Suprapubic skin (tissue), 4 donors: ENCODE measurements at places on chromosomes 16 and 17. TPM values are rescaled to one million over a fixed set of nuclear protein-coding genes. Genes with fewer than 3 reads are reported as not detected.

DNA sequence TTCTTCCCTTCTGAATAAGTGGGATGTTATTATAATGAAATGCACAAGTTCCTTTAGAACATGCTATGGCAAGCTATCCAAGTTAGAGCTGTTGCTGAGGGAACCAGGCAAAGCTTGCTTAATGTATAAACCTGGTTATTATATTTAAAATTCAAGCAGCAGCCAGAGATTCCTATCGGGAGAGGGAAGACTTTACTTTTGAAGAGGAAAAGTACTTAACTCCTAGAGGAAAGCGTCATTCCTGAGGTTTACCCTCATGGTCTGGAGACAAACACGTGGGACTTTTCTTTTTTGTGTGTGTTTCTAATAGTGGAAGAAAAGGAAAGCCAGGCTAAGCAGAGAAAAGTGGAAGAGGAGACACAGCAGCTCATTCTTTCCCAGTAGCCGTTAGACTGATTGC is 39.9 kb upstream of the MYH10 start:
- no peak for DNase-seq

GRCh38 chr17:48760411-48760810 is 31.9 kb upstream of the HOXB13 start:
- no peak for DNase-seq

Gene EPX
- not detected for total RNA-seq

Gene ZNF688
- 9.9 TPM for total RNA-seq

Gene CTF1
- total RNA-seq: 1.3 TPM

DNA sequence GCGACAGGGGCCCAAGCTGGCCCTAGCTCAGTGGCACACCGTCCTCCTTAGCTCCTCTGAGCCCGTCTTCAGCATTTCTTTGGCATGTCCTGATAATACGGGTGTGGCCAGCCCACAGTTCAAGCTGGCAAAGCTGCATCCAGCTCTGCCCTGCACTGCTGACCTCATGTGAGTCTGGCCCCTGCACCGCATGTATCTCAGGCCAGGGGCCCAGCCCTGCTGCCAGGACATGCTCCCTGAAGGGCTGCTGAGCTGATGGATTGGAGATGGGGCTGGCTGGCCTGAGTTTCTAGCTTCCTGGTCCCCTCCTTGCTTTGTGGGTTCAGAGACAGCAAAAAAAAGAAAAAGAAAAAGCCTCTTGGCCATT is 2.4 kb downstream of the DOC2B start:
- DNase-seq: no peak

Gene CACNG1
- not detected for total RNA-seq

GRCh38 chr17:10200016-10200415 is 1.6 kb upstream of the GAS7 start:
- no peak for DNase-seq

DNA sequence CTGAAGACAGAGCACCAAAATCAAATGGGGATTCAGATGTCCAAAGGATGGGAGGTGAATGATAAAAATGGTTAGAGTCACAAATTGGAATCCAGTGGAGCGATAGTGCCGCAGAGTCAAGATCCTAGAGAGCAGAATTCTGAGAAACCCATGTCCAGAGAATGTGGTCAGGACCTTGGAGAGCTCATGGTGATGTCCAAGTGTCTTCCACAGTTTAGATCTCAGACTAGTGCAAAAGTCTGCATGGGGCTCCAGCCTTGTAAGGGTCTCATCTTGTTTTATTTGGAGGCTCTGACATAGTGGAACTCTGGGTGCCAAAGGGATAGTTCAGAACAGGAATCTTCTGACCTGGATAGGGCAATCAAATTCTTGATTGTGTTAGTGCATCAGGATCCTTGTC is 245.9 kb upstream of the HSBP1 start:
- no peak for DNase-seq

GRCh38 chr17:59814685-59815084 is 78.1 kb downstream of the TUBD1 start:
- DNase-seq: no peak

- DNase-seq: no peak
These were observed 10.1 kb downstream of the UBFD1 start for GRCh38 chr16:23567602-23568001.

GRCh38 chr16:17246268-17246885 is 224.4 kb downstream of the XYLT1 start:
- DNase-seq: no peak

Gene DNASE1L2
- 72.6 TPM for total RNA-seq

DNA sequence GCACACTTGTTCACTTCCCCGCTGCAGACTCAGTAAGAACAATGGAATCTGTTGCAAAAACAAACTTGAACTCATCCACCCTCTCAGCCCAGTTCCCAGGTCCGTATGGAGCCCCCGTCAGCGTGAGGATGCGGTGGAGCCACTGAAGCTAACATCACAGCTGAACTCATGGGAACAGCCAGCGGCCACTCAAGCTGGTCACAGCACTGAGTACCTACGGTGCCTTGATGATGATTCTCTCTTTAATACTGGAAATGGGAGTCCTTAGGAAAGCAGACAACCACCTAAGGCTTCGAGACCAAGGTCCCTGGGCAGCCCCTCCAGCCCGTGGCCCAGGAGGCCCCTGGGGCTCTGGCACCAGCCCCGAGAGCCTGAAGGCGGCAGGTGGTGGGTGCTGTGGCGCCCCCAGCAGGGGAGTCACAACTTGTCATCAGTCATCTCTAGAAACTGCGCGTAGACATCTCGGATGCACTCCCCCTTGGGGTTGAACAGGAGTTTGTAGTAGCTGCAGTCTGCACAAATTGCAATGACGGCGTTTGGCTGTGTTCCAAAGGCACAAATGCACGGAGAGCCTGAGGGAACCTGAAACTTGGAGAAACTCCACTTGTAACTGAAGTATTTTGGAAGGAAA is 31.0 kb upstream of the RHOT1 start:
- no peak for DNase-seq

Gene KRT36
- total RNA-seq: 3.9 TPM

Gene RND2
- 2.0 TPM for total RNA-seq

Gene ABCC3
- 34.2 TPM for total RNA-seq

DNA sequence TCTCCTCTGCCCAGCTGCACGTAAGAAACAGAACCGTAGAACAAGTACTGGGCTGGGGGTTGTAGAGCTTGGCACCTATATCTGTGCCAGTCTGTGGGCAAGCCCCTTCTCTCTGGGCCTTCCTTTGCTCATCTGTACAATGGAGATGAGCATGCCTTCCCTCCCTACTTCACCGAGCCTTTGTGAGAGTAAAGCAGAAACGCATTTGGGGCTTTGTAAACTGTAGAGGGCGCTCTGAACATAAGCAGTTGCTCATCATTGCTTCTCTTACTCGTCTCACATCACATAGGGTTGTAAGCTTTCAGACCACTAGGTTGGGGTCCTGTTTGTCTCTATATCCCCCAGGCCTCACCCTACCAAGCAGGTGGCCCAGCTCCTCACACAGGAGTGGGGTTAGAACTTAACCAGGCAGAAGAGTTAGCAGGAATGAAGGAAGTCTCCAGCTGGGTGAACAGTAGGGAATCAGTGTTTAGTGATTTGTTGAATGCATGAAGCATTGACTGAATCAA is 15.1 kb downstream of the SAMD14 start:
- DNase-seq: no peak

Gene TEKT5
- 0.64 TPM for total RNA-seq

Gene GPRC5C
- 98.7 TPM for total RNA-seq

DNA sequence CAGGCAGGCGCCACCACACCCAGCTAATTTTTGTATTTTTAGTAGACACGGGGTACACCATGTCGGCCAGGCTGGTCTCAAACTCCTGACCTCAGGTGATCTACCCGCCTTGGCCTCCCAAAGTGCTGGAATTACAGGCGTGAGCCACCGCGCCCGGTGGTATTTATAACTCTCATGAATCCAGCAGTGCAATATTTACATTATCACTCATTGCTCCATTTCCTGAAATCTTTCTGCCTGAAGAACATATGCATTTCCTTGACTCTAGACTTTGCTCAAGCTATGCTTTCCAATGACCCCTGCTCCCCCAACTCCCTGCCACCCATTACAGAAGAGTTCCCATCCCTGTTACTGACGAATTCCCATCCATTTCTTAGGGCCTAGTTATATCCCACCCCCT is 19.7 kb upstream of the NDUFAB1 start:
- DNase-seq: no peak

Gene RARA
- 19.4 TPM for total RNA-seq

DNA sequence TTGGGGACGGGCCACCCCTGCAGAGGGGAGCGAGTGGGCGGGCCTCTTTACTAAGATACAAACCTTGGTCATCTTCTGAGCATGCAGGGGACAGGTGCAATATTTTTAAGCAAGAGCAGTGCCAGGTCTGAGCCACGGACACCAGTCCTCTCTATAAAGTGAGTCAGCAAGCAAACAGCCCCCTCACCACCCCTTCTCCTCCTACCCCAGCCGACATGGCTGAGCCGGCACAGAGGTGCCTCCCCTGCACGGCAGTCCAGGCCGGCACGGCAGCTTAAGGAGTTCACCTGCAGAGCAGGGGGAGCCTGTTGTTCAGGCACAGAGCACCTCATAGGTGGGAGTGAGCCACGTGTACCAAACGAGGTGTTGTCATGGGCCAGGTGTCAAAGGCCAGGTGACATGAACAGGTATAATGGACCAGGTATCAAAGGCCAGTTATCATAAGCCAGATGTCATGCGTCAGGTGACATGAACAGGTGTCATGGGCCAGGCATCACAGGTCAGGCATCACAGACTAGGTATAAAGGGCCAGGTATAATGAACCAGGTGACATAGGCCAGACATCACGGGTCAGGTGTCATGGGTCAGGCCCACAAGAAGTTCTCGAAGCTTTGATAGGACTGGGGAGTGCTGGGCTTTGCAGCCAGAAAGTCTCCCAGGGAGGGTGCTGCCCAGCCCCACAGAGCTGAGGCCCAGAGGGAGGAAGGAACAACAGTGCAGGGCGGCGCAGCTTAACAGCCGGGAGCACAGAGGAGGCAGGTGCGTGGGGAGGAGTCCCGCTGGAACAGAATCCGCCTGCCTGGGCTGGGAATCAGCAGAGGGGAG is 42.6 kb upstream of the ZNF469 start:
- no peak for DNase-seq

DNA sequence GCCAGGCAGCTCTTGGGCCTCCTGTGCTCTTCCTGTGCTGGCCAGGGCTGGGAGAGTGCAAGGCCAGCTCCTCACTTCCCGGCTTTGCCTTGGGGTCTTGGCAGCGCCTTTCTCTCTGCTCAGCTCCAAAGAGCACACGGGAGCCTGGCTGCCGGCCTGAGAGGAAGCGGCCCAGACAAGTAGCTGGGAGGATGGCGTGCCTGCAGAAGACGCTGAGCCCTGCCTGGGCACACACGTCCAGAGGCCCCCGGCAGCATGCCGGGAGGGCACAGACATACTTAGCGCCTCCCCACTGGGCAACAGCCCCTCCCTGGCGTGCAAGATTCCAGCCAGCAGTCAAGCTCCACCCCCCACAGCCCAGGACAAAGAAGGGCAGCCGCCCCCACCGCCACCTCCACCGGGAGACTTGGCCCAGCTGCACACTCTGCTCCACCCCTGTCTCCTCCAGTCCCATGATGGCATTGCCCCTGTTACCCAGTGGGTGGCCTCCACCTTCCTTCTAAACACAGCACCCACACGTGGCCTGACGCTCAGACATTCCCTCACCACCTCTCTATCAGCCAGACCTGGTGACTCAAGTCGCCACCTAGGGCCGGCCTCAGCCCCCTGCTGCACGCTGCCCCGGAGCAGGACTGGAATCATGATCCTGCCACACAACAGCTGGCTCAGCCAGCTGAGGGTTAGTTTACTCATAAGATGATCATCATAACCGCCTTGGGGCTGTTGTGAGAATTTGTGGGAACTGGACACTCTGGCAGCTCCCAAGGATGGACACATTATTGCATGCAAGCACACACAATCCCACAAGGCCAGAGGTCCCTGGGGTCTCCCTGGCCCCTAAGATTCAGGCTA is 12.4 kb downstream of the SGCA start:
- no peak for DNase-seq

DNA sequence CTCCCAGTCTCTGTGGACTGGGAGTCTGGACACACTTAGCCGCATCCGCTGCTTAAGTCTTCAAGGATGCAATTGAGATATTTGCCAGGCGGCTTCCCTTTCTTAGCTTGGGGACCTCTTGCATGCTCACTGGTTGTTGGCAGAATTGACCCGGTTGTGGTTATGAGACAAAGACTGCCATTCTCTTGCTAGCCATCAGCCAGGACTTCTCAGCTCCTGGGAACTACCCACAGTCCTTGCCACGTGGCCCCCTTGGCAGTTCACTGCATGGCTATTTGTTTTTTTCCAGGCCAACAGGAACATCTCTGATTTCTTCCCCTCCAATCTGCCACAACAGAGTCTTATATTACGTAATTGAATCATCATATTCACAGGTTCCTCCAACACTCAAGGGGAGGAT is 25.5 kb downstream of the CACNG4 start:
- DNase-seq: no peak

- DNase-seq: no peak
These were observed 33.8 kb downstream of the PCTP start for GRCh38 chr17:55784666-55785065.

- no peak for DNase-seq
These were observed 11.0 kb upstream of the RBFOX1 start for GRCh38 chr16:7321661-7322060.

- DNase-seq: no peak
These were observed 50.6 kb downstream of the SPECC1 start for GRCh38 chr17:20059728-20060188.

DNA sequence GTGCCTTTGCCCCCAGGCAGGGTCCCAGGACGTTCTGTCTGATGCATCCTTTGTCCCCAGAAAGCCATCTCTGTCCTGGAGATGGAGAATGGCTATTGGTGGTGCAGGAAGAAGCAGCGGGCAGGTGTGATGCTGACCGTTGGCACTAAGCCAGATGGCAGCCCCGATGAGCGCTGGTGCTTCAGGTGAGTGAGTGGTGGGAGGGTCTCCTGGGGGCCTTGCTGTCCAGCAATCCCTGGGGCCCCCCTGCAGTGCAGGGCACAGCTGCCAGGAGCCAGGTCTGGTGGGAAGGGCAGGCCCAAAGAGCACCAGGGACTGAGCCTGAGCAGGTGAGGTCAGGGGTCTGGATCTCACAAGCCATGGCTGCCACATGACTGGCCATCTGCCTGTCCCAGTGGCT is 18.1 kb downstream of the TRPV2 start:
- no peak for DNase-seq

DNA sequence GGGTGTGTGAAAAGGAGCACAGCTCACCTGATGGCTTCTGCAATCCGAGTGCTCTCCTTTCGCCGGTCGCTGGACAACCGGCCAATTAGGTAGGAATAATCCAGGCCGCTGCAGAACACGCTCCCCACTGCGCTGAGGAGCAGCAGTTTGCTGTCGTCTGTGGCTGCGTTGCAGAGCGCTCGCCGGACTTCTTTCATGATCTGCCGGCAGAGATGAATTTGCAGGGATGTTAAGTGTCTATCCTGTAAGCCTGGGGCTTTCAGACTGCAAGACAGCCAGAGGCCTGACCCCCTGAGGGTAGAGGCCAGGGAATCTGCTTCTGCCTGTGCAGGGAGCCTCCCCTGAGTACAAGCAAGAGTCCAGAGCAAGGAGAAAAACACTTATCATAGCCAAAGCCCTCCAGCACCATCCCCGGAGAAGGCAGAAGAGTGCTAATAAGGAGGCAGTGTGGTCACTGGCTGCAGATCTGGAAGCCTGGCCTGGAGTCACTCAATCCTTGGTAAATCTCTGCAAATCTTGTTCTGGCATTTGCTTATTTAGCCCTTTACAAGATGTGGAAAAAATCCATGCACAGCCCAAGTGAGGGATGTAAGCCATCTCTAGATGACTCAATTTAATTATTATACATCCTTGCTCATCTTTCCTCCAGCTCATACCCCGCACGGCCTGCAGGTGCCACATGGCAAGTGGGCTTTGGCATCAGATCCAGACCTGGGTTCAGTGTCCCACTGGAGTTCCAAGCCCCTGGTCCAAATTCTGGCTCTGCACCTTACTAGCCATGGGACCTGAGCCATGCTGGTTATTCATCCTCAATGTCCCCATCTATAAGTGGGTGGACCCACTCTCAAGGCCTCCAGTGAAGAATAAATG is 80.2 kb downstream of the DYNLRB2 start:
- no peak for DNase-seq
